ENCODE measurements at places on chromosomes 2 and 18.

GRCh38 chr18:75170022-75170789, 38.7 kb downstream of the PTGR3 start:
- DNase-seq: no peak

GRCh38 chr18:77897606-77898005, 648.0 kb downstream of the GALR1 start:
- no peak for DNase-seq

GRCh38 chr2:234116010-234116409, 65.5 kb downstream of the SPP2 start:
- DNase-seq: no peak

DNA sequence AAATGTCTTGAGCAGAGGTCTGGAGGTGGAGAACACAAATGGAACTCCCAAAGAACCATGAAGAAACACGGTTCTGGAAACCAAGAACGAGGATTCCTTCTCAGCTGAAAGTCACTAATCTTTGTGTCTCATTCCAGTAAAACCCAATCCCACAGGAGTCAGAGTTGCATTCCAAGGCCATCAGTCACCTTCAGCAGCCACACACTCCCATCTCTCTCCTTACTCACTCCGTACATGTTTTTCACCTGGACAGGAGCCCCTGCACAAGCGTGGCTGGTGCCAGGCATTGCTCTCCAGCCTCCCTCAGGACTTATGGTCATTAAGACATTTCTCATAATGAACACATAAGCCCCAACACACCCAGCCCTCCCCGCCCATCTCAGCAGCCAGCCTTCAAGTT, 175.4 kb upstream of the SIX2 start:
- no peak for DNase-seq

DNA sequence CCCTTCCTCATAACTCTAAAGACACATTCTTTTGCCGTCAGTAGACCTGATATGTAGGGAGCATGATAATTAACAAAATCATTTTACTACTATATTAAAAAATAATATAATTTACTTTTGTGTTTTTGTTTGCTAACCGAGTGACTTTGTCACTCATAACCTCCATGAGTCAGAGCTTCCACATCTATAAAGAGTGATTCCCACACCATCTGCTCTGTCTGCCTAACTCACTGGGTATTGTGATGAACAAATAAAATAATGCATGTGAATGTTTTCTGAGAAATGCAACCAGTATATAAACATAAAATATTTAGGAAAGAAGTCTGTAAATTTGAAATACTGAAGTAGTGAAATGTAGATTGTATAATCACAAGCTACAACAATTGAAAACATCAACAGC, 123.4 kb upstream of the DSEL start:
- DNase-seq: no peak

- DNase-seq: no peak
Measured at GRCh38 chr2:15675456-15676195, 84.0 kb downstream of the DDX1 start.

DNA sequence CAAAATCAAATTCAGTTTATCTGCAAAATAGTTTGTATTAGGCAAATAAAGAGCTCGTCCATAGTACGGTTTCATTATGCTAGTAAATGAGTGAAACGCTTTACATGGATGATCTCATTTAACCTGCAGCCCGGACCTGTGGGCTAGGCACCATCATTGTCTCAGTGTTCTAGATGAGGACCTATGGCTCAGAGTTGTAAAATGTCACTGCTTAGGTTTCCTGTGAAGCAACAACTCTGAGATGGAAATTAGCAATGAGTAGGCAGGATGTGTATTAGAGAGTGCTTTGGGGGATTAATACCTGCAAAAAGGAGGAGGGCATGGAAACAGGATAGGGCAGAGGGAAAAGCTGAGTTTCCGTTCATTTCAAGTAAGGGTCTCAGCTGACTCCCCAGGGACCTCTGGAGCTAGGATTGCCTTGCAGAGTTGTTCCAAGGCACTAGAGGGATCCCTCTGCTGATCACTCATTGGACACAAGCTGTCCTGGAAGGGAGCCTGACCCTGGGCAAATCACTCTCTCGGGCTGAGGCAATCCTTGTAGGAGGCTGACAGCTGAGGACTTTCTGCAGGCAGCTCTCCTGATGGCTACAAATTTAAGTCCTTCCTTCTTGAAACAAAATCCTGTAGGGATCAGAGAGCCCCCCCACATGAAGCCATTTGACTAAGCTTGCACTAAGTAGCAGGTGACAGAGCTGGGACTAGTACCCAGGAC, 58.8 kb upstream of the SIX2 start:
- no peak for DNase-seq

- DNase-seq: peak; percentile 76
Measured at GRCh38 chr2:233242231-233242927, 9.1 kb upstream of the ATG16L1 start.

GRCh38 chr18:39770399-39770798, 2184.6 kb upstream of the PIK3C3 start:
- DNase-seq: no peak

DNA sequence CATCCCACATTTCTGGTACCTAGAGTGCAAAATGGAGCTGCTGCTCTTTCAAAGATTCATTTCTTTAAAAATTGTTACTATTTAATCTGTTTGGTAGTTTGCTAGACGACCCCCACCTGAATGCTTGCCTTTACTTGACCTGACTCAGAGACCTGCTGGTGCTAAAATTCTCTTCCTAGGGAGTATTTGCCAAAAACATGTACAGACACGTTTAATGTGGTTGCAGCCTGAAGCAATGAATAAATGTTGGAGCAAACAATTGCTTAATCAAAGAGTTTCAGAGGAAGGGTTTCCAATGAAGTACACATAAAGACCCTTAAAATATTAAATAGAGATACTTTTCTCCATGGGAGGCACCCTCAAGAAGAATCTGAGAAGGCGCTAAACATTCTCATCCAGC, 734.4 kb downstream of the CBLN2 start:
- no peak for DNase-seq

GRCh38 chr2:214322662-214323061, 88.2 kb upstream of the VWC2L start:
- DNase-seq: no peak

DNA sequence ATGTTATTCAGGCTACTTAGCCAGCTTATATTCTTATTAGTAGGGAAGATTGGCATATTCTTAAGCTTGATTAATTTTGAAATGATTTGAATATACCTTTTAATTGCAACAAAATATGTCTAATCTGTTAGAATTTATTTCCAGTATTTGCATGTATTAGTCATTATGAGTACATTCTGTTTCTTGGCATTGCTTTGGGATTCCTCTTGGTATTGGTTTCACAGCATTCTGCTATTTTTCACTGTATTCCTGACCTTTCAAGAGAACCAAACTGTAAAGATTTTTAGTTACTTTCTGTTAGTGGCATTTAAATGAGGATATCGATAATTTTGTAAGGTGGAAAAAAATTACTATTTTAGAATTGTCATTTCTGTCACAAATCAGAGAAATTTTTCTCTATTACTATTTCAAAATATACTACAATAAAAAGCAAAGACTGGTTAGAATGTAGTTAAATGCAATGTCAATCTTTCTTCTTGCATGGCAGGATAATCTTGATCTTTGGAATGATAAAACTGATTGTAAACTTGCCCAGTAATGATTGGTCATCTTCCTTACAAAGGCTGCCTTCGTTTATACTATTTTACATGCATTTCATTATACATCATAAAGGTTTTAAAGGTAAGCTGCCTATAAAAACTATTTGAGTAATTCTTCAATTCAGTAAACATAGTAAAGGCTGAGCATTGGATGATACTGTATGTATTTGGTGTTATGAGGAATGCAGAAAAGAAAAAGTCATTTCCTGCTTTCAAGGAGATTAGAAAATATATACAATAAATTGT, 86.1 kb downstream of the SLC4A10 start:
- DNase-seq: no peak

GRCh38 chr2:173371023-173371422, 16.4 kb downstream of the CDCA7 start:
- DNase-seq: no peak

Measured in hematopoietic multipotent progenitor cell treated with erythropoietin and hydrocortisone succinate and interleukin-3 and kit ligand, for 6 days (in vitro differentiated cells).